ENCODE measurements at places on chromosomes 4 and X.
A peak's percentile ranks its signal among the peaks of the same experiment; 100 is the strongest.

- no peak for DNase-seq
Measured at GRCh38 chrX:121161501-121161933, 114.1 kb downstream of the GLUD2 start.

DNA sequence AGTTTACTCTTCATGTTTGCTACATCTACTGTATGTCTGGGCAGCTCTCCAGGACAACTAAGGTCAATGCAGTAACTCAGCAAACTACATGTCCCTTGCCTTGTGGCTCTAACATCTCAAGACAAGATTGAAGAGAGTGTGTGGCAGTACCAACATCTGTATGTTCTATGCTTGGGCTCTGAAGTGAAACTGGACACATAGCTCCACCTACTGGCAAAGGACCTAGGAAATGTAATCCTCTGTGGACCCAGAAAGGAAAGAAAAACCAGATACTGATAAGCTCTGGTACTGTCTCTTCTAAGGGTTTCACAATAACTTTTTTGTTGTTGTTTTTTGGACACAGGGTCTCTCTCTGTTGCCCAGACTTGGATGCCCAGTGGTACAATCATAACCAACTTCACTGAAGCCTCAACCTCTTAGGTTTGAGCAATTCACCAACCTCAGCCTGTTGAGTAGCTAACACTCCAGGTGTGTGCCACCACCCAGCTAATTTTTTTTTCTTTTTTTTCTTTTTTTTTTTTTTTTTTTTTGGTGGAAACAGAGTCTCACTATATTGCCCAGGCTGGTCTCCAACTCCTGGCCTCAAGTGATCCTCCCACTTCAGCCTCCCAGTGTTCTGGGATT is 64.1 kb downstream of the QDPR start:
- DNase-seq: peak; percentile 30

DNA sequence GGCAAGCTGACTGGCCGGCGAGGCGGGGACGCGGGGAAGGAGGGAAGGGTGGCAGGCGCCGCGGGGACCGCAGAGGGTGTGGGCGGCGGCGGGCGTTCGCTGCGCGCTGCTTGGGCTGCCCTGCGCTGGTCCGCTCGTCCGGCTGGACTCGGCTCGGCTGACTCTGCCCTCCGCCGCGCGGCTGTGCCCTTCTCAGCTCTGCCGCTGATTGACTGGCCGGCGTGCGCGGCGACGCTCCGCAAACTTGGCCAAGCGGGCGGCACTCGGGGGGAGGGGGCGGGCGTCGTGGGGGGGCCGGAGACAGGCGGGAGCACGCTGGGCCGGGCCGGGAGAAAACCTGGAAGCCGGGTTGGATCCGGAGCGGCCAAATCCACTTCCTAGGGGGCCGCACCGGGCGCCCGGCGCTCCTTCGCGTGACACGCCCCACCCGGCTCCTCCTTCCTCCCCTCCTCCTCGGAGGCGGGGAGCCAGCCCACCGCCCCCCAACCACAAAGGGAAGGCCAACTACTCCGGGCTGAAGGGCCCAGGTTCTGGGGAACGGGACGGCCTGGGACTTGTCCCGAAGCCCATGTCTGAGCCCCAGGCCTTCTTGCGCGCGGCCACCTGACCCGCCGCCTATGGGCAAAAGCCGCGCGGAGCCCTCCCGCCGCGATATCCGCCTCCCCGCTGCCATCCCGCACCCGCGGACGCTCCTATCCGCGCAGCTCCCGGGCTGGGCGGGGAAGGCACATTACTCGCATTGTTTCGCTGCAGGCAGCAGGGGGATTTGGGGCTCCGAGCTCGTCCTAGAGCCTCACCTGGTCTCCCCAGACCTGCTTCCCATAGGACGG is at the start of gene GPC4:
TSS of gene GPC4 (minus strand) at position 214 of the 830 bp plus-strand sequence. CDS start 524 bp downstream, outside the sequence.
- peak; percentile 42 for DNase-seq

GRCh38 chr4:141002323-141002805 is 130.9 kb downstream of the RNF150 start:
- no peak for DNase-seq

GRCh38 chrX:114252186-114252585 is 331.7 kb upstream of the HTR2C start:
- DNase-seq: no peak

DNA sequence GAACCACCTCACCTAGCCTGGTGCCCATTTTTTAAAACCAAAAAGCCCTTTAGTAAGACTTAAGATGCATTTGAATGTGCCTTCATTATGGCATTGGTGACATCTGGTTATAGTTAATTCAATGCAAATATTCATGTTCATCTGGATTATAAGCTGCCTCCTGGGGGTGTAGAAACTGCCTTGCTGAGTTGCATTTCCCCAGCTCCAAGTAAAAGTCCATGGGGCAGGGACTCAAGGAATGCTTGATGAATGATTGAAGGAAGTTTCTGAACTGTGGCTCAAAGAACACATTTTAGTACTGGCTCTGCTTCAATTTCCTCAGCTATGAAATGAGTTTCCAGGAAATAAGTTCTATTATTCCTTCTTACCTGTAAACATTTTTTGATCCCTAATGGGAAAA is 18.5 kb upstream of the RBM47 start:
- no peak for DNase-seq

DNA sequence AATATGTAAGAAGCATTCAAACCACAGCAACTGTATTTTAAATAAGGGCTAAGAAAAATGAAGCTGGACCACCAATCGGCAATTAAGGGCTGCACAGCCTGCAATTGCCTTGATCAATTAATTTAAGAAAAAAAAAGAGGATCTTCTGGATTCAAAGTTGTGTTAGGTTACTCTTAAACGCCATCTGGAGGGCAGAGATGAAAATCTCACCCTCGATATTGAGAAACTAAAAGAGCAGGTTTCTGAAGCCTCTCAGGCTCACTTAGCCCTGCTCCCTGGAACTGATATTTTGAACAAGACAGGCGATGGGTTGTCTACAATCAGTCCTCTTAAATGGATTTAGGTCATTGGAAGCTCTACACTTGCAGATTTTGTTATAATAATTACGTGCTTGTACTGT is 579.4 kb downstream of the GRXCR1 start:
- no peak for DNase-seq

- no peak for DNase-seq
Measured at GRCh38 chr4:151640381-151640780, 120.4 kb downstream of the GATB start.

GRCh38 chr4:150130933-150131332 is 52.7 kb downstream of the DCLK2 start:
- peak; percentile 61 for DNase-seq

GRCh38 chrX:21766101-21766500 is 8.2 kb upstream of the SMPX start:
- DNase-seq: no peak

DNA sequence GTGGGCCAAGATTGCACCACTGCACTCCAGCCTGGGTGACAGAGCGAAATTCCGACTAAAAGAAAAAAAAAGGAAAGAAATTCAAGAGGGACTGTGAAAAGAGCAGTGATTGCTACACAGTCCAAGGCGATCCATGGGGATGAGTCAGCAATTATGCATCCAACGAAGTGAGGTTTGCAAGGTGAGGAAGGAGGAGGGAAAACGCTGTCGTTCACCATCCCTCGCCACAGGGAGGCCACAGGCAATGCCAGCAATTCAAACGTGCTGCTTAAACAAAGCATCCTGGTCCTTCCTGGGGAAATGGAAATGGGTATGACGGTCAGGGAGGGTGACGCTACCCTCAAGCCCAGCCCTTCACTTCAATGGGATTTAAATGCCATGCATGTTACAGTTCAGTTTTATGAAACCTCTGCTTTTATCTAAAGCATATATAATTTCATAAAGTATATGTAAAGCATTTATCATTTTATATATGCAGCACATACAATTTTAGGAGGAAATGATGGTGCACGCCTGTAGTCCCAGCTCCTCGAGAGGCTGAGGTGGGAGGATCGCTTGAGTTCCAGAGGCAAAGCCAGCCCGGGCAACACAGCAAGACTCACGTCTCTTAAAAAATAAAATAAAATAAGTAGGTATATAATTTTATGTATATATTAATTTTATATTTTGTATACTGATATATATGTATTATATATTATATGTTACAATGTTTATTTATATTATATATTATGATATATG is 108.7 kb downstream of the DHRSX start:
- no peak for DNase-seq

- no peak for DNase-seq
Measured at GRCh38 chrX:53116101-53116500, 22.2 kb downstream of the KANTR start.

GRCh38 chr4:42237010-42237409 is 84.6 kb upstream of the BEND4 start:
- no peak for DNase-seq

DNA sequence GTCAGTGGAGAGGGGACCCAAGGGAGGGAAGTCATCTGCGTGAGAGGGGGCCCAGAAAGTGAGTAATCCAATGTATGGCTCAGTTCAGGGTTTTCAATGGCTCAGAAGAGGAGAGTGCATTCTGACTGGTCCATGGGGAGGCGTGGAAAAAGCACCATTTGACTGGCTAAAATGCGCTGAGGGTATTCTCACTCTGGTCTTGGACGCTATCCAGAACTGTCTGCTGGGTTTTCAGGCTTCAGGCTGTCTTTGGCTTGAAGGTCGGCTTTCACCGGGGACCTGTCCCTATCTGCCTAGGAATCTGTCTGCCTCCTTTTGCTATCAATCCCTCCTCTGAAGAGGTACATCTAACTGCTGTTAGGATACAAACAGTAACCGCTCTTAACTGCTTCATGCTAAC is 26.4 kb downstream of the EPGN start:
- no peak for DNase-seq

GRCh38 chrX:52034211-52034610 is 34.8 kb downstream of the MAGED4B start:
- DNase-seq: no peak

DNA sequence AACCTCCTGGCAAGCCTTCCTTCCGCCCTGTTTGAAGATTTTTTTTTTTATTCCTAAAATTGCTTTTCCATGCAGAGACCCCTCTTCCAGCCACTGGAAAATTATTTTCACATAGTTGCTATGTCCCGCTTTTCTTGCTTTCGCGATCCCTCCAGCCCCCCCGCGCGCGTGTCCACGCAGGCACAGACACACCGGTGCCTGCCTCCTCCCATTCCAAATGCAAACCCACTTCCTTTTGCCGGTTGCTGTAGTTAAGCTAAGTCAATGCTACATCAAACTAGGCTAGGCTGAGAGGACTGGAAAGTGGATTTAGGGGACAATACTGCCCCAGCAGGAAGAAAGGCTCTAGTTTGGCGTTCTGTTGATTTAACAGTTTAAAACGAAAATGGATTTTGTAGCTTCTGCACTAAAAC is 111.0 kb downstream of the DHX15 start:
- no peak for DNase-seq

GRCh38 chr4:146959692-146960091 is 14.0 kb upstream of the TTC29 start:
- DNase-seq: no peak

DNA sequence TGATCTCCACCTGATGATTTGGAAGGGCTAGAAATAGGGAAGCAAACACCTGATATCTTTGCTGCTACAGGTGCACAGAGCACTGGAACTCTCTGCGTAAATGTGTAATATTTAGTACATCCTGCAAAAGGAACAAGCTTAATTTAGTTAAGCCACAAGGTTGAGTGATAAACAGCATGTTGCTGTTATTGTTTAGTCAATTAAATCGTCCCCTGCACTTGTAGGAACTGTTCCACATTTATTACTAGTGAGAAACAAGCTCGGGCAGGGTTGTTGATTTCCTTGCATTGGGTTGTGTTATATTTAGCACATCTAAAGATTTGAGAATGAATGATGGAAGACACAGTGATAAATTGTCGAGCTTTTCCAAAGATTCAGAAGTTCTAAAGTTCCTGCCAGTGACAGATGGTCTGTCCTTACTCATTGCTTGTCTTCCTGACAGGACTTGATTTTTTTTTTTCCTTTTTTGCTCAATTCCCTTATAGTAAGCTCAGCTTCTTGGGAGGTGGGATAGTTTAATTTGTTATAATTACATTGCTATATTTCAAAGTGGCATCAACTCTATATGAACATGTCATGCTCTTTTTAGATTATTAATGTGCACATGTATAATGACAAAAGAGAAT is 627.0 kb upstream of the ATOH1 start:
- peak; percentile 58 for DNase-seq

- no peak for DNase-seq
Measured at GRCh38 chr4:42643685-42644084, 13.2 kb downstream of the ATP8A1 start.

DNA sequence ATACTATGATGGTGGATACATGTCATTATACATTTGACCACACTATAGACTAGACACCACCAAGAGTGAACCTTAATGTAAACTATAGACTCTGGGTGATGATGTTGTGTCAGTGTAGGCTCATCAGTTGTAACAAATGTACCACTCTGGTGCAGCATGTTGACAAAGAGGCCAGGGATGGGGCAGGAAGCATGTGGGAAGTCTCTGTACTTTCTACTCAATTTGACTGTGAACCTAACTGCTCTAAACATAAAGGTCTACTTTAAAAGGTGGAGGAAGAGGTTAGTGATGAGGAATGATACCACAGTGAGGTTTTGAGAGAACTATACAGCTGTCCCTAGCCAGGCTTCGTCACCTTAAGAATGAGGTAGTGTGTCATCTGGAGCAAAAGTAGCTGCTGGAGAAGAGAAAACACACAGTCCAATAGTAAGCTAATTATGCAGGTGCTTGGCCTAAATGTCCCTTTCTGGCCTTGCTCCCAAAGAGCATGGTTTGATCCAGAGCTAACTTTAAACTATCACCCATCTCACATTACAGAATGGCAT is 38.4 kb downstream of the GRSF1 start:
- no peak for DNase-seq

DNA sequence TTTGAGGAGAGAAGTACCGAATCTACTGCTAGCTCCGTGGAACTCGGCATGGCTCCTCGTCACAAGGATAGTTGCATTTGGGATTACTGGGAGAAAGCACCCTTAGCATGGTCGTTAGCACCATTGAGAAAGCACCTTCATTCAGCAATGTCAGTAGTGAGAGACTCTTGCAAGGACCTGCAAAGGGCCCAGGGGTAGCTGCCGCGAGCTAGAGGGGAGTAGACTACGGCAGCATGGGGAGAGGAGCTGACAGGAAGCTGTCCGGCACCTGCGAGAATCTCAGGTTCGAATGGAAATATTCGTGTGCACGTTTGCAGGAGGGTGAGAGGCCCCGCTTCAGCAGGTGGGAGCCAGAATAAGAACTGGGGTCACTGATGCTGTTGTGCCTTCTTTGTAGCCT is 20.2 kb downstream of the TLR10 start:
- DNase-seq: no peak
